ENCODE measurements at places on chromosomes 16 and 17. TPM values are rescaled to one million over a fixed set of nuclear protein-coding genes. Genes with fewer than 3 reads are reported as not detected.

DNA sequence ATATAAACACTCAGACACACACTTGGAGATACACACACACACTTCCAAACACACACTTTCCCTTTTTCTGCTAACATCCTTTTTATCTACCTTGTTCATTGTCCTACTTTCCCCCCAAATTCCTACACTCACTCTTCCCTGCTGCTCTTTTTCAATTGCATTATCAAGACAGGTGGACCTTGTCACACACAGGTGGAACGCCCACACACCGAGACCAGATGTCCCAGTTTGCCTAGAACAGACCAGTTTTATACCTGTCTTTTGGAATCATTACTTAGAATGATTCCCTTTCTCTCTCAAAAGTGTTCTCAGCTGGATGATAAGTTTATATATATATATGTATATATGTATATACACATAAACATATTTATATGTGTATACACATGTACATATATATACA is 50.7 kb upstream of the ARHGAP44 start:
- DNase-seq = no peak

- DNase-seq = no peak
Measured at GRCh38 chr17:21300601-21301571, 16.4 kb downstream of the MAP2K3 start.

- DNase-seq = no peak
Measured at GRCh38 chr16:75486014-75486675, 9.1 kb downstream of the CHST6 start.

GRCh38 chr17:17729620-17730249 is 48.5 kb downstream of the RAI1 start:
- DNase-seq = no peak

GRCh38 chr17:73987845-73988509 is 215.5 kb upstream of the RPL38 start:
- DNase-seq = no peak

GRCh38 chr16:88493879-88494278 is 40.8 kb downstream of the ZFPM1 start:
- DNase-seq = no peak

PPM1E gene
- total RNA-seq = under 0.01 TPM

DNA sequence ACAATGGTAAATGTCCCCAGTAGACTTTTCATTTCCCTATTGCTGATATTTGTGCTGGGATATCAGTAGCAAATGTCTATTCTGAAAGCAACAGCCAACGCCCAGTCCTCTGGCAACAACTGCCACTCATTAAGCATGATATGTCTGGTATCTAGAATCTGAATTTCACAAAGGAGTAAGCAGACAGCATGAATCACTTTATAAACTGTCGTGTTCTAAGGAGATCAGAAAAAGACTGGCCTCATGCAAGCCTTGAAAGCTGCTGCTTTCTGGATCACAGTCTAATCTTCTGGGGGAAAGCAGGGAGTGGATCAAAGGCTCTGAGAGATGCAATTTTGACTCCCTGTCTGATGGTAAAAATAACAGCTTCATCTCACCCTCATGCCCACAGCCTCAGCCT is 153.1 kb upstream of the NOG start:
- DNase-seq = no peak

All from dermis microvascular lymphatic vessel endothelial cell (primary cell).